A549 treated with GW870086 at 1 μM for 4 hours (cell line): ENCODE measurements at places on chromosomes 5 and 9. TPM values are rescaled to one million over a fixed set of nuclear protein-coding genes. Genes with fewer than 3 reads are reported as not detected.

The RNF38 gene
- 7.2 to 10.0 TPM (median 8.8 TPM) in 5 replicates for total RNA-seq

The FOXD4 gene
- 0.24 to 0.83 TPM (median 0.44 TPM) in 5 replicates for total RNA-seq

The LCN1 gene
- total RNA-seq: 0.18 TPM in 1 of 5 replicates, not detected in the others

The PRRT1B gene
- 0.15 to 0.69 TPM (median 0.47 TPM) in 4 of 5 replicates, not detected in the other for total RNA-seq

The AFF4 gene
- total RNA-seq: 17.4 to 31.0 TPM (median 27.5 TPM) in 5 replicates

The PGM5 gene
- not detected in 5 replicates for total RNA-seq
